ENCODE measurements at places on chromosomes 4 and X. TPM values are rescaled to one million over a fixed set of nuclear protein-coding genes. Genes with fewer than 3 reads are reported as not detected.

The TSPAN6 gene
- 51.7 TPM for polyA plus RNA-seq

The ZMAT1 gene
- polyA plus RNA-seq: 0.08 TPM

The TMEM156 gene
- 10.4 TPM for polyA plus RNA-seq

The UBA6 gene
- 33.9 TPM for polyA plus RNA-seq

- DNase-seq: no peak
These were observed 411.0 kb upstream of the NDST3 start for GRCh38 chr4:117623326-117623725.

All from A549 (cell line).